ENCODE measurements at places on chromosomes 3 and 15.

- H3K27me3 ChIP-seq = no peaks in the 10 kb centered on the region
- no peak overlapping the region for H3K4me3 ChIP-seq
- no peak overlapping the region for H3K27ac ChIP-seq
- H3K4me1 ChIP-seq = no peaks in the 10 kb centered on the region
- no peaks in the 10 kb centered on the region for H3K36me3 ChIP-seq
- no peak for DNase-seq
Observed at GRCh38 chr3:79063624-79064023, 704.2 kb downstream of the ROBO1 start.

DNA sequence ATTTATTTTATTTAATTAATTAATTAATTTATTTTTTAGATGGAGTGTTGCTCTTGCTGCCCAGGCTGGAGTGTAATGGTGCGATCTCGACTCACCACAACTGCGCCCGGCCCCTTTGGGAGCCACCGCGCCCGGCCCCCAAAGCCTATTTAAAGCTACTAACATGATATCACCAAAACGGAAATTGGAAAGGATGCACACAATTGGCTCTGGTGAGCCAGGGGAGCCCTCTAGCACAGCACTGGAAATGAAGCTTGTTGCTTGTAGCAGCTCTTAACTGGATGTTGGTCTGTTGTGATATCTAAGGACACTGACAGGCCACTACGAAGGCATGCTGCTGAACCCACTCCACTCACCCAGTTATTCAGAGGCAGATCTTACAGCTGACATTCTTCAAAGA, 104.5 kb downstream of the IGF2BP2 start:
- H3K36me3 ChIP-seq = no peaks in the 10 kb centered on the region
- no peak for DNase-seq
- no peaks in the 10 kb centered on the region for H3K27me3 ChIP-seq
- no peak overlapping the region for H3K27ac ChIP-seq
- H3K4me3 ChIP-seq = no peak overlapping the region
- no peaks in the 10 kb centered on the region for H3K4me1 ChIP-seq

DNA sequence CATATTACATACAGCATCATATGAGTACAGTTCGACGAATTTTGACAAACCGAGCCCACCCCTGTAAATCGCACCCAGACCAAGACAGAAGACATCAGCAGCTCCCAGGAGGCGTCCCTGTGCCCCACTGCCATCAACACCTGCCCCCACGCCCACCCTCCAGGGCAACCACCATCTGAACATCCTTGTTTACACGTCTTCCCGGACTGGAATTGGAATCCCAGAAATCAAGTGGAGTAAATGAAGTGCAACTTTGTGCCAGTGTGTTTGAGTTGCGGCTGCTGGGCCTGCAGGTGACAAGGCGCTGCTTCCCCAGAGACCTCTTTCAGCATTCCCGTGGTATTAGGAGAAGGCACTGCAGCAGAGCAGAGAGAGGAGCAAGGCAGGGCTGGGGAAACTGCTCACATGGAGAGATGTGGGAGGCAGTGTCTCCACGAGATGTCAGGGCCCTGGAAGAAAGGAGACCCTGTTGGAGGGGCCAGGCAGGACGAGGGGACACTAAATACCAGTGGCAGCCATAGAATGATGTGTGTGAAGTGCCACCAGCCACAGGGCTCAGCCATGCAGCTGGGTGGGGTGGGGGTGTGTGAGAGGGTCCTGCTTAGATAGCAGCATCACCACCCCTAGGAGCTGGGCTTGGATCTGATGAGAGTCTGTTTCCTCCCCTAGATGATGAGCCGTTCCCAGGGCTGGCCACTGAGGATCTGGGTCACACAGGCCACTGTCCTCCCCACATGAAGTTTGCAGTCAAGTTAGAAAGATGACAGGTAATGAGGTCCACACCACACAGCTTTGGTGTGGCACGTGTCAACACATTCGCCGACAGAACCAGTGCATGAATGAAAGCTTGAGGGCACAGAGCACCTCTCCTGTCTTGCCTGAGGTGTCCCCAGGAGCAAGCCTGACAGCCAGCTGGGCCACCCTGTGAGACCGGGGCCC, 33.4 kb upstream of the PCSK6 start:
- H3K27me3 ChIP-seq = no peaks in the 10 kb centered on the region
- H3K36me3 ChIP-seq = no peaks in the 10 kb centered on the region
- no peak overlapping the region for H3K4me3 ChIP-seq
- no peak overlapping the region for H3K27ac ChIP-seq
- no peak for DNase-seq

- H3K27ac ChIP-seq = no peak overlapping the region
- H3K4me3 ChIP-seq = no peak overlapping the region
- no peaks in the 10 kb centered on the region for H3K4me1 ChIP-seq
- no peak for DNase-seq
- H3K36me3 ChIP-seq = no peaks in the 10 kb centered on the region
- no peaks in the 10 kb centered on the region for H3K27me3 ChIP-seq
Observed at GRCh38 chr3:115503394-115503793, 119.9 kb upstream of the GAP43 start.

GRCh38 chr3:64207289-64208080, 17.8 kb downstream of the PRICKLE2 start:
- peak overlapping the region; percentile 12 for H3K4me3 ChIP-seq
- peak overlapping the region; percentile 34 for H3K27ac ChIP-seq
- no peaks in the 10 kb centered on the region for H3K27me3 ChIP-seq

GRCh38 chr15:54620916-54621315, 575.8 kb downstream of the RSL24D1 start:
- H3K36me3 ChIP-seq = no peaks in the 10 kb centered on the region
- no peak overlapping the region for H3K4me3 ChIP-seq
- DNase-seq = no peak
- no peak overlapping the region for H3K27ac ChIP-seq
- no peaks in the 10 kb centered on the region for H3K4me1 ChIP-seq

GRCh38 chr3:88462230-88462629, 312.5 kb downstream of the C3orf38 start:
- H3K36me3 ChIP-seq = no peaks in the 10 kb centered on the region
- H3K4me3 ChIP-seq = no peak overlapping the region
- no peak for DNase-seq
- H3K27ac ChIP-seq = no peak overlapping the region
- H3K27me3 ChIP-seq = no peaks in the 10 kb centered on the region
- no peaks in the 10 kb centered on the region for H3K4me1 ChIP-seq

GRCh38 chr15:59687836-59688235, 1.3 kb downstream of the BNIP2 start:
- H3K4me1 ChIP-seq = peaks cover 35% of the 10 kb centered on the region
- H3K27me3 ChIP-seq = no peaks in the 10 kb centered on the region
- H3K4me3 ChIP-seq = peak overlapping the region; percentile 89
- peak overlapping the region; percentile 97 for H3K27ac ChIP-seq
- DNase-seq = no peak
- H3K36me3 ChIP-seq = no peaks in the 10 kb centered on the region

DNA sequence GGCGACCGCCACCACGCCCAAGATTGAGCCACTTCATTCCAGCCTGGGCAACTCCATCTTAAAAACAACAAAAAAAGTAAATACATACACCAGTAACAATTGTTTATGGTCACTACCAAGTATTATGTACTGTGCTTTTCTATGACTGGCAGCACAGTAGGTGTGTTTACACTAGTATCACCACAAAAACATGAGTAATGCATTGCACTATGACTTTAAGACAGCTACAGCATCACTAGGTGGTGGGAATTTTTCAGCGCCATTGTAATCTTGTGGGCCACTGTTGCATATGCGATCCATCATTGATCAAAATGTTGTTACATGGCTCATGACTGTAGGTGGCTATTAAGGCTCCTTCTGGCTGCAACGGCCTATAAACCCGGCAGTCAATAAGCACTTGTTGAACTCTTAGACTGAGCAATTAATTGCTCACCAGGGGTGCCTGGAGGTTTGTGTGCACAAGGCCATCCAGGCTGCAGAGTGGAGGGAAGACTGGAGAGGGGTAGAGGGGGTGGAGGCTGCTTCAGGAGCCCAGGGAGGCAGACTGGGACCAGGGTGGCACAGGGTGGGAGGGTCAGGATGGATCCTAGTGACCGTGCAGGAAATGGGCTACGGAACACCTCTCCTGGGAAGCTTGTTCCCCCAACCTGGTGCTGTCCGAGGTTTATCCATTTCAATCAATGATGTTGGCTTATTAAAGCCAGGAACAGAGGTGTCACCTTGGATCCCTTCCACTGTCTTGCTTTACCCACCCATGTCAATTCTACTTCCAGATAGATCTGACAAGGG, 17.9 kb upstream of the COPG1 start:
- no peaks in the 10 kb centered on the region for H3K36me3 ChIP-seq
- no peaks in the 10 kb centered on the region for H3K27me3 ChIP-seq
- H3K27ac ChIP-seq = no peak overlapping the region
- H3K4me1 ChIP-seq = peaks cover 10% of the 10 kb centered on the region
- no peak for DNase-seq

GRCh38 chr3:55000546-55000945, 72.7 kb upstream of the LRTM1 start:
- H3K36me3 ChIP-seq = no peaks in the 10 kb centered on the region
- no peak for DNase-seq
- no peak overlapping the region for H3K4me3 ChIP-seq
- no peak overlapping the region for H3K27ac ChIP-seq
- no peaks in the 10 kb centered on the region for H3K27me3 ChIP-seq
- H3K4me1 ChIP-seq = no peaks in the 10 kb centered on the region

DNA sequence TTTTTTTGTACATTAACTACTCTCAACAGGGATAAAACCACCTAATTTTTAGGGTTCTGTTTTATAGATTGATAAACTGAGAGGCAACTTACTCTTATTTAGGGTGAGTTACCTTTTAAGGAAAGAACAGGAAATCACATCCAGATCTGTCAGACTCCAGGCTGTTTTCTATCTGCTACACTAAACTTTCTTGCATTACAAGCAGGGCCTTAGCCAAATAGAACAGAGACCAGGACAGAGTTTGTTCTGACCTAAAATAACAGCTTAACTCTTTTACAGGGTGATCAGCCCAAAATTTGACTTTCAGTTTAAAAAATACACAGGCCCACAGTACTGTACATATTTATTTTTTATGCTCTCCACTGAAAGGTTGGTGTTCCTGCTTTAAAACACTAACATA, 38.6 kb downstream of the SGO1 start:
- peaks cover 12% of the 10 kb centered on the region for H3K36me3 ChIP-seq
- H3K27ac ChIP-seq = no peak overlapping the region
- H3K4me1 ChIP-seq = no peaks in the 10 kb centered on the region
- no peak overlapping the region for H3K4me3 ChIP-seq
- no peak for DNase-seq

- no peak for DNase-seq
- no peak overlapping the region for H3K27ac ChIP-seq
- no peaks in the 10 kb centered on the region for H3K4me1 ChIP-seq
- no peak overlapping the region for H3K4me3 ChIP-seq
Observed at GRCh38 chr15:58830556-58830955, 59.5 kb downstream of the MINDY2 start.

DNA sequence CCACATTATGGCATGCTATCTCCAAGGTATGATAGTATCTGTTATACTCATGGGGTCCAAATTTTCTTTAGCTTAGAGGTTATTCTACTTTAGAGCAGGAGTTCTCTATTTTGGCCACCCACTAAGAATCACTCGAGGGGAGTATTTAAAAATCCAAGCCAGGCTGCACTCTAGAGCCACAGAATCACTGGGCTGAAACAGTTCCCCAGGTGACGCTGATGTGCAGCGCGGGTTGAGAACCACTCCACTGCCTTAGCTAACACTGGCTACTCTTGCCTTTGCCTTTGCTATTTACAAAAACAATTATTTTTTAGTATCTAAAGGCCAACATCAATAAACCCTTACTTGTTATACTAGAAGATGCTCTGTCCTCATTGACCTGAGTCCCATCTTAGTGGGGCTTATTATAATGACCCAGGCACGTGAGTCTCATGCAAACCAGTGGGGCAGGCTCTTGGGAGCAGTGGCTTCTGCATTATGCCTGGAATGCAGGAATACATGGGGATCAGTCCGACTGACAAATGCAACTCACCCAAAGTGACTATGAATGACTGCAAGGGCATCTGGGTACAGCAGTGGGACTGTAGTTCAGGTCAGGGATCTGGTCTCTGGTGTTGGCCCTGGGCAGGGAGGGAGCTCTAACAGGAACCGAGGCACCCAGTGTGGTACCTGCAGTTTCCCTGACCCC, 21.7 kb upstream of the CGNL1 start:
- no peak overlapping the region for H3K27ac ChIP-seq
- H3K4me1 ChIP-seq = no peaks in the 10 kb centered on the region
- no peaks in the 10 kb centered on the region for H3K27me3 ChIP-seq
- no peak overlapping the region for H3K4me3 ChIP-seq

DNA sequence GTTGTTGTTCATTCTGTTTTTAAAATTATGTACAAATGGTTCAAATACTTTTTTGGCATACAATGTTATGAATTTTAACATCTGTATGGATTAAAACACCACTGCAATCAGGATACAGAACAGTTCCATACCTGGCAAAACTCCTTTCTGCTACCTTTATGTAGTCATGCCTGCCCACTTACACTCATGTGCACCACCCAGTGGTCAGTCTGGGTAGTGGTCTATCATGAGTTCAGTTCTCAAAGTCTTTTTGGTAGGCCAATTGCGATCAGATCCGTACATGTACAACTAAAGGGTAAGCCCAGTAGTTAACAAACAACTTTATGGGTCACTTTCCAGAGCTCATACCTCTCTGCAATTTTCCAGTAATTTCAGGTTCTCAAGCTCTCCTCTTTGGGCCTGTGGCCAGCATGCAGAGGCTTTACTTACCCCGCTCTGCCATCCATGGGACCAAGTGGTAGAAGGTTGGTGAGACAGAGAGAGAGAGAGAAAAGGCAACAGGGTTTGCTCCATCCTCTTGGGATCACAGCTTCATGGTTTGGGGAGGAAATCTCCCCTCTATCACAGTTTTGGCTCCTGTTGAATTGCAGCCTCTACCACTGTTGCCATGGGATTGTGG, 63.9 kb upstream of the FAM98B start:
- no peak overlapping the region for H3K4me3 ChIP-seq
- DNase-seq = peak; percentile 21
- H3K36me3 ChIP-seq = no peaks in the 10 kb centered on the region

GRCh38 chr15:99969261-99969920, 236.2 kb upstream of the LYSMD4 start:
- no peaks in the 10 kb centered on the region for H3K27me3 ChIP-seq
- no peak overlapping the region for H3K4me3 ChIP-seq
- no peak overlapping the region for H3K27ac ChIP-seq
- no peak for DNase-seq
- H3K36me3 ChIP-seq = no peaks in the 10 kb centered on the region
